ENCODE measurements at places on chromosomes 5 and 9.

- DNase-seq: no peak
Measured at GRCh38 chr9:131198041-131198715, 72.8 kb downstream of the NUP214 start.

DNA sequence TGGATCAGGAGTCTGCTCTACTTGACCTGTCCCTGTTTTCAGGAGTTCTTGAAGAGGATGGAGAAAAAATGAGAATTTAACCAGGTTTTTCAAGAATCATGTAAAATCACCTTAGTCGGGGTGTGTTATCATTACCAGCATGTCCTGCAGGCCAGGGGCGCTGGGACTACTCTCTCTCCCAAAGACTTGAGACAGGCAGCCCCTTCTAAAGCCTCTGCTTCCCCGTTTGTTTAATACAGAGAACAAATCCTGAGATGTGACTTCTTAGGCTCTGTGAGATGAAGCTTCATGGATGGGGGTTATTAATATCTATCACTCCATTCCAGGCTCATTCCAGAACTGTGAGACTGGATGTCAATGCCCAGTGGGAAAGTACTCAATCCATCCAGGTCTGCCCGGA lies 3.0 kb downstream of the PAX5 start:
- no peak for DNase-seq

DNA sequence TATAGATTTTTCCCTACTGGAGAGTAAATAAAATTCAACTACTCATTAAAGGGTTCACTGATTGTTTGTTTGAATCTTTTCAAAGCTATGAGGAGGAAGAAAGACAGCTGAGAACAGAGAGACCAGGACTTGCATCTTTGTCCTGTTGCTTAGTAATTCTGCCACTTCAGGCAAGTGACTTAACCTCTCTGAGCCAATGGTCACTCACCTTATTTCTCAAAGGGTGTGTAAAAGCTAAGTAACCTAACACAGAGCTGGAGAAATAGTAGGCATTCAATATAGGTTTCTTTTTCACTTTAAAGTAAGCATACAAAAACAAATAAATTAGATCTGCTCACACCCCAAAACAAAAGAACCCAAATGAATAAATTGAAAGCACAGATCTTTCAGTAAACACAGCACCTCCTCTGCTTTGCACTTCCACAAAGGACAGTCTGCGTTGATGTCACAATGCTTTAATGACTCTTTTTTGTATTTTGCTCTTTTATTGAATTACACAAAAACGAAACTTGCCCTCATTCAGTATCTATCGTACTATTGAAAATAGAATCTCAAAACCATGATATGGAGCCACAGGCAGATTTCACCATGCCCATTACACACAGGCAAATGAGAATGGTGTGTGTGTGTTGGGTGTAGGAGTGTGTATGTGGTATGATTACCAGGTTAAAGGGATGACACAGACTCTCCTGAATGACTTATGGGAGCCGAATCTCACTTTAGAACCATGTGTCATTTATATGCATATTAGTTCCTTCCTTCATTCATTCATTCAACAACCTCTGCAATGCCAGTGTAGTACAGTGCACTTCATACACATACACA lies 166.0 kb downstream of the EBF1 start:
- no peak for DNase-seq

DNA sequence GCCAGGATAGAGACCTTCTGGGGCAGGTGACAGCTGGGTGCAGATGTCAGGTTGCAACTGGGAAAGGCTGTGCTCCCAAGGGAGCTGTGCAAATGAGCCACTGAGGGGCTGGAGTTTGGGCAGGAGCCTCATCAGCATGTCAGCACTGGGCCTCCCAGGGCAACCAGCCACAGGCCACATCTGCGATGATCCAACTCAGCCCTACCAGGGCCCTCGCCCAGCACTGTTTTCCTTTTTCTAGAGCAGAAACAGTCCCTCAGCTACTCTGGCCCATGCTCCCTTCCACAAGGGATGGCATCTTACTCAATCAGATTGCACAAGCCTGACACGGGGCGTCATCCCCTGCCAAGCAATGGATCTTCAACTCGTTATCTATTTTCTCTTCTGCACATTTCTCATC lies 24.8 kb downstream of the NIPAL4 start:
- peak; percentile 64 for DNase-seq

DNA sequence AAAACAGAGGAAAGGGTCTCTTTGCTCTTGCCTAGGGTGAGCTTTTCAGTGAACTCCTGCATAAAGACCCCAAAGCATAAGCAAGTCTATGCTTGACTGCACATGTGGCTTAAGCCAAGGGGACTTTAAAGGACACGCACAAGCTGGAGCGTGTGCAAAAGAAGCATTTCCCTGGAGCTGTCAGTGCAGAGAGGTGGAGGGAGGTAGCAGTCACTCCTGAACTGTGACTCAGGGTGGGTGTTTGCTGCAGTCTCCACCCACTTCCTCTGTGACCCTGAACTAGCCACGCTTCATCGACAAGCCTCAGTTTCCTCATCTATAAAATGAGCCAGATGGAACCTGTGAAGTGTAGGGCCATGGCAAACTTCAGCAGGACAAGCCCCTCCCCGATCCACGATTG lies 72.4 kb downstream of the PDZD2 start:
- no peak for DNase-seq

GRCh38 chr9:98256756-98257155 lies 1.3 kb upstream of the TBC1D2 start:
- DNase-seq: no peak

DNA sequence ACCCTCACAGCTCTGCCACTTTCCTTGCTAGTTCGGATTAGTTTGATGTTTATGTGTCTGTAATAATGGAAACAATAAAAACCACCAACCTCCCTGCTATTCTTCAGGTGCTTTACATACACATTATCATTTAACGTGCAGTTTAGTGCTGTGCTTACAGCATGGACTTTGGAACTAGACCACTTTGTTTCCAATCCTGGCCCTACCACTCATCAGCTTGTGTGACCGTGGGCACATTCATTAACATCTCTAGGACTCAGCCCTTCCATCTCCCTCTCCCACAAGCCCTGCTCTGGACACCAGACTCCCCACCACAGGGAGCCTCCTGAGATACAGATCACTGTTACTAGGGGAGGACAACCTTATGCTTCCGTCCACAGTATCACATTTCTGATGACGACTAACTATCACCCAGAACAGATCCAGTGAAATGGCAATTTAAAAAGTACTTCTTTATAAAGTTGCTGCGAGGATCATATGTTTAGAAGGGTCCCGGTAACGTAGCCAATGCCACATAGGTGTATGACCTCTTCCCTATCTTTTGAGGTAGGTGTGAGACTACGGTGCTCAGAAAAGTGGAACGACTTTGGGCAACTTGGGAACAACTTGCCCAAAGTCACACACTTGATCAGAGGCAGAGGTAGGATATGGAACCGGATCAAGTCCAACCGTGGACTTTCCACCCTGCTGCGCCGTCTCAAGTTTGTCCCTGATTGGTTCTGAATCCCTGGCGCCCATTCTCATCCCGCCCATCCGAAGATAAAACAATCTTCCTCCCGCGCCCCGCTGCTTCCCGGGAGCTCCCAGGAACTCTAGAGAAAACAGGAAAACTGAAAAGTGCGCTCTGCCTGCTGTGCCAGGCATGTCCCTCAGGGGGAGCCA lies 132.4 kb upstream of the NIPBL start:
- peak; percentile 87 for DNase-seq

GRCh38 chr5:84304599-84304998 lies 80.1 kb downstream of the EDIL3 start:
- no peak for DNase-seq

GRCh38 chr9:138060365-138060764 lies 182.8 kb downstream of the CACNA1B start:
- DNase-seq: no peak

DNA sequence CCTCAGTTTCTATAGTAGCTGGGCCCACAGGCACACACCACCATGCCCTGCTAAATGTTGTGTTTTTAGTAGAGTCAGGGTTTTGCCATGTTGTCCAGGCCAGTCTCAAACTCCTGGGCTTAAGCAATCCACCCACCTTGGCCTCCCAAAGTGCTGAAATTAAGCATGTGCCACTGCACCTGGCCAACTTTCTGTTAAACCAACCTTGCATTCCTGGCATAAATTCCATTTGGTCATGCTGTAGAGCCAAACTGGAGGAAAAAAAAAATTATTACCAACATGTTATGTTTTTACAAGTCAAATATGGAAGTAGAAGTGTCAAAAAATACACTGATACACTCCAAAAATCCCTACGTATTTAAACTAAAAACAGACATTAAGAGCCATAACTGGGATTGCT lies 54.1 kb downstream of the ERMP1 start:
- no peak for DNase-seq

DNA sequence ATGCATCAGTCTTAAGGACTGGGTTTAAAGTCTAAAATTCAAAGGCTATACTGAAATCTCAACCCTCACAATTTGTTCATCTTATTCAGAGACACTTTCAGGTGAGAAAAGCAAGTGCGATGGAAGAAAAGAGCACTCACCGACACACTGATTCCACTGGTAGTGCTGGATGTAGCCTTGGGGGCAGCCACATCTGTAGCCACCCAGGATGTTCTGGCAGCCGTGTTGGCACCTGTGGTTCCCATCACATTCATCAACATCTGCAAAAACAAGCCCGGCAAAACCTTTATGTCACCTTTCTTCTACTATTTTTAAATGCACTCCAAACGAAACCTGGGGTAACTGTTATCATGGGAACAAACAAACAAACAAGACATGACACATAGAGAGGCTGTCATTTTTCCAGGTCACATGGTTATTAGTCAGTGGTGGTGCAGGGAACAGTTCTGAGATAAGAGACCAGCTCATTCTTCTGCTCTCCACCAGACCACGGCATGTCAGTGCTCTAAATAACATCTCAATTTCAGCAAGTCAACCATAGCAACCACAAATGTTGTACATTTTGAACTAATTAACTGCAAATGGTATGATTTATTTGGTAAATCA lies 188.4 kb downstream of the SLC12A2 start:
- DNase-seq: peak; percentile 60

DNA sequence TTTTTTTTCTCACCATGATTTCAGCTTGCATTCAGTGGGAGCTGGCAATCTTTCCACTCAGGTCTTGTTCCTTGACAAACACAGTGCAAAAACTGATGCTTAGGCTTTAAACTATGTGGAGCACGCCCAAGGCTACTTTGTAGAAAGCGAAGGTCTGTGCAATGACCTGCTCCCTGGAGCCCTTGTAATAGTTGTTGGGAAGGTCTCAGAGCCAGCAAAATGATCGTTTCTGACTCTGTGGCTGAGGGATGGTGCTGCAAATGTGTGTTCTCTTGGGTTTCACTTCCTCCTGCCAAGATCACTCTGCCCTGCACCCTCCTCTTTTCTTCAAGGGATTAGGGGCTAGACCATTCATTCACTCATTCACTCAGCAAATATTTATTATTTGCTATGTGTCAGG lies 249.7 kb upstream of the MAP3K1 start:
- no peak for DNase-seq

GRCh38 chr5:167061695-167062094 lies 1229.8 kb upstream of the WWC1 start:
- no peak for DNase-seq

- peak; percentile 41 for DNase-seq
Measured at GRCh38 chr5:169943026-169943425, 37.3 kb downstream of the INSYN2B start.

DNA sequence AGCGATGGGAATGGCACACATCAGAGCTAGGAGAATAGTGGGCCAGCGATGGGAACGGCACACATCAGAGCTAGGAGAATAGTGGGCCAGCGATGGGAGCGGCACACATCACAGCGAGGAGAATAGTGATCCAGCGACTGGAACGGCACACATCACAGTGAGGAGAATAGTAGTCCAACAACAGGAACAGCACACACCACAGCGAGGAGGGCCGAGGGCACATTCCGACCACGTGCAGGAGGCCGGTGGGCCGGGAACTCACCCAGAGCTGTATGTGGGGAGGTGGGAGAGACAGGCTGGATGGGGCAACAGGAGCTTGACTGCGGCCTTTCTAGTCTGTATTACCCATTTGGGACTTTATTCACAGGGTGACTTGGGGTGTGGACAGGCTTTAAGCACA lies 271.1 kb upstream of the IRX4 start:
- DNase-seq: no peak

- DNase-seq: no peak
Measured at GRCh38 chr9:135240871-135241311, 153.4 kb downstream of the OLFM1 start.

DNA sequence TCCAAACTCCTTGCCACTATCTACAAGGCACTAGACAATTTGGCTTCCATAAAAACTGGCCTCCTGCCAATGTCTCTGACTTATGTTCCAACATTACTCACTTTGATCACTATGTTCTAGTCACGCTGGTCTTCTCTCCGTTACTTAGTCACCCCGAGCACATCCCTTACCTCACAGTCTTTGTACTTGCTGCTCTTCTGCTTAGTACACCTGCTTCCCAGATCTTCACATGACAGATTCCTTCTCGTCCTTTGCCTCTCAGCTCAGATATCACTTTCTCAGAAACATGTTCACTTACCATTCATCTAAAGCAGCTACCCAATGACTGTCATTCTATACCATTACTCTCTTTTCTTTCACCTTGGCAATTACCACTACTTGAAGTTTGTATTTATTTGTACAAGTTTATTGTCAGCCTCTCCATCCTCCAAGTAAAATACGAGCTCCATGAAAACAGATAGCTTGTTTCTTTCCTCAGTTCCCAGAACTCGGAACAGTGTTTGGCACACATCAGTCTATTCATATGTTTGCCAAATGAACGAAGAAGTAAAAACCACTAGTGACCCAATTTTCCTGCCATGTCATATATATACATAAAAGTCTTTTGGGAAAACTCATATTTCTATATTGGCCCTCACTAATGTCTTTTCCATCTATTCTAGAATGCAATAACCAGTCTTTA lies 5.9 kb upstream of the SLC22A5 start:
- DNase-seq: peak; percentile 89

All from foreskin fibroblast (primary cell).